Adrenal gland (tissue), 19 donors: ENCODE measurements at places on chromosomes 12 and 14.

- DNase-seq, result no peak
Measured at GRCh38 chr14:34111953-34112352, 161.1 kb upstream of the EGLN3 start.

GRCh38 chr14:24139272-24139934, 2.0 kb downstream of the EMC9 start:
- DNase-seq, result no peak

- no peak for DNase-seq
Measured at GRCh38 chr12:9388379-9388778, 180.2 kb upstream of the PZP start.

- no peak for DNase-seq
Measured at GRCh38 chr12:124036171-124036598, 63.2 kb downstream of the ZNF664 start.

DNA sequence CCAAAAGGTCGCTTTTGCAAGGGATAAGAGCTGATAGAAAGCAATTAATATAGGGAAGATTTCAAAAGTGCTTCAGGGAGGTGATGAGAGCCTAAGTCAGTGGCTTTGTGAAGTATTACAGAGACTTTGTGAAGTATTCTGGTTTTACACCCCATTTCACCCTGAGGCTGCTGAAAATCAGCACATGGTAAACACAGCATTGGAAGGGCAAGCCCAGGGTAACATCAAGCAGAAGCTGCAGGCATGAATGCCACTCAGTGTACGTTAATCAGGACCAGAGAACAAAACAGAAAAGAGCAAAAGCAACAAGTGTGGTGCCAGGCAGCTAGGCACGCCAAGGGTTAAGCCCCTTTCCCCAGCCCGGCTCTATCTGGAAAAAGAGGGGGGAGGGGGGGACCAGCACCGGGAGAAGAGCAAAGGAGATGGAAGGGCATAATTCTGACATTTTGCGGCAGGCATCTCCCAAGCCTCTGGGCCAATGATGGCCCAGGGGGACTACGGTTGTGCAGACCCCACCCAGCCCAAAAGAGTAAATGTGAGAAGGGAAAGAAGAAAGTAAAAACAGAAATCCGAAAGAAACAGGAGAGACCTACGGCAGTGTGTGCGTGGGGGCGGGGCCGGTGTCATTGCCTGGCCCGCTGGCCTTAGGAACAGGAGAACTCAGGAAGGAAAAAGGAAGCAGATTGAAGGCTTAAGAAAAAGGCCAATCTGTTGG, 58.9 kb downstream of the DHRS2 start:
- peak; percentile 33 for DNase-seq

- DNase-seq, result peak; percentile 97
Measured at GRCh38 chr12:114774197-114774596, 90.2 kb upstream of the TBX3 start.

DNA sequence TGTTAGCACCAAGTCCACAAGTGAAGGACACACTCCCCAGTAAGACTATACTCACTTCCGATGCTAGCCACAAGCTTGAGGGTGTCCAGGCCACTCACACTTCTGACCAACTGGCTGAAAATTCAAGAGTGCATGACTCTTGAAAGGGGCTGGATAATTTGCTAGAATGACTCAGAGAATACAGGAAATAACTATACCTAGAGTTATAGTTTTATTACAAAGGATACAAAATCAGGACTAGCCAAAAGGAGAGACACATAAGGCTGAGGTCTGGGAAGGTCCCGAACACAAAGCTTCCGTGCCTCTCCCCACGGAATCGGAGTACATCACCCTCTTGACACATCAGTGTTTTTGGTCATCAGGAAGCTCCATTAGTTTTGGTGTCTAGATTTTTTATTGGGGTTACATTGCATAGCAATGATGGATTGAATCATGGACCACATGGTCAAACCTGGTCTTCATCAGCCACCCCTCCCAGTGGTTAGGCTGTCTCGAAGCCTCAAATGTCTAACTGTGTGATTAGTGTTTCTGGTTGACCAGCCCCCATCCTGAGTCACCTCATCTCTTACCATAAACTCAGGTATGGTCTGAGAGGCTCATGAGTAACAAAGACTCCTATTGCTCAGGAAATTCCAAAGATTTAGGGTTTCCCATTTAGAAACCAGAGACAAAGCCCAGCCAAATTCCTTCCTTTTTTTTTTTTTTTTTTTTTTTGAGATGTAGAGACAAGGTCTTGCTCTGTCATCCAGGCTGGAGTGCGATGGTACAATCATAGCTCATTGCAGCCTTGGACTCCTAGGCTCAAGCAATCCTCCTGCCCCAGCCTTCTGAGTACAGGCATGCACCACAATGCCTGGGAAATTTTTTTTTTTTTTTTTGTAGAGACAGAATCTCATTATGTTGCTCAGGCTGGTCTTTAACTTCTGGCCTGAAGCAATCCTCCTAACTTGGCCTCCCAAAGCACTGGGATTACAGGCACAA, 472.0 kb upstream of the TBX3 start:
- no peak for DNase-seq

- DNase-seq, result no peak
Measured at GRCh38 chr14:81172881-81173280, 47.9 kb downstream of the GTF2A1 start.

DNA sequence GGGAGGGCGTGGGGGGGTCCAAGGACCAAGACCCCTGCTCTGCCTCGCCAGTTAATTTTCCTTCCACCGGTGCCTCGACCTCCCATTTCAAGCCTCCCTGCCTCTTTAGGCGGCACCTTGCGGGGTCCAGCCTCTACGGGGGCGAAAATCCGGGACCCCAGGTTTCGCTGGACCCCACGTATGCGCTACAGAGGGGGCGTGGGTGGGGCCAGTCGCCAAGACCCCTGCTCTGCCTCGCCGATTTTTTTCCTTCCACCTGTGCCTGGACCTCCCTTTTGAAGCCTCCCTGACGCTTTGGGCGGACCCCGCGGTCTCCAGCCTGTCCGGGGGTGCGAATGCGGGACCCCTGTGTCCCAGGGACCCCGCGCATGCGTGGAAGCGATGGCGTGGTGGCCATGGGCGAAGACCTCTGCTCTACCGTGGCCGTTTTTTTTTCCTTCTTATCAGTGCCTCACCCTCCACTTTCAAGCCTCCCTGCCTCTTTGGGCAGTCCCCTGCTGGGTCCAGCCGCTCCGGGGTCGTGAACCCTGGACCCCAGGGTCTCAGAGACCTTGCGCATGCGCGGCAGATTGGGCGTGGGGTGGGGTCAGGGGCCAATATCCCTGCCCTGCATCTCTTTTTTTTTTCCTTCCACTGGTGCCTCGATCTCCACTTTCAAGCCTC, 324.2 kb downstream of the ALG10 start:
- DNase-seq, result no peak

DNA sequence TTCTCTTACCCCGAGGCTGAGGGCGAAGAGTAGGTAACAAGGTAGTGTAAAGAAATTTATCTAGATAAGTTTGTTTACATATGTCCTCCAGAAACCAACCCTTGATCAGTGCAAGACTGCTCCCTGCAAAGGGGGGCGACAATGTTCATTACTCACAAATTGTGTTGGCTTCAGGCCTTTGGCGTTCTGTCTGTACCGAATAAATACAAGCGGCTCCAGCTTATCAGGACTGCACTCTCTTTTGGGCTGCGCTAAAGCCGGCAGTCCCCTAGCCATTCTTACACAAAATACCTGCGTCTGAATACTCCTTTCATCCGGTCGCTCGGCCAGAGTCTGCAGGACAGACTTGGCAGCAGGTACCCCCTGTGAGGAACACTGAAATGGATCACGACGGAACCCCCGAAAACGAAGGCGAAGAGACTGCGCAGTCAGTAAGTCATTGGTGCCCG, 116.4 kb downstream of the PPHLN1 start:
- no peak for DNase-seq

- no peak for DNase-seq
Measured at GRCh38 chr14:72619111-72619571, 274.8 kb downstream of the DPF3 start.

DNA sequence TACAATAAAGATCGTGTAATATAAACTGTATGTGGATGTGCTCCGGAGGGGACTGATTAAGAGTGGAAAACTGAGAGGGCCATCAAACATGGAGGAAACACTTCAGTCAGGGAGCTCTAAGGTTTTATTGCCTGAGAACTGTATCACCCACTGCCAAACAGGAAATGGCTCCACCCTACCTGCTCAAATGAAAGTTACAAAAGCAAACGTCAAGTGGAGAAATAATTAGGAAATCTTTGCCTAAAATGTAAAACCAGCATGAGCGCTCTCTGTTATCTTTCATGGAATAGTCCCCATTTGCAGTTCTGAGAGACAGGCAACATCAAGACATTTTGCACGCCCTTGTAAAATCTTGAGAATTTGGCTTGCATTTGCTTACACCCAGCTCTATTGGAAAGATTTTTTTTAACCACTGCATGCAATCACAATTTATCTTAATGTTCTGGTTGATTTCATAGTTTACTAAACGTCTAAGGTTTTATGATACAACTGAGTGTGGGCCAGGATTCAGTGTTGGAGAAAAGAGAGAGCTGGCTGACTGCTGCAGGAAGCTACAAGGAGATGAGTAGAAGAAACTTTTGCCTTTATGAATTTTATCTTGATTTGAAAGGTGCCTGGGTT, 344.0 kb upstream of the PRICKLE1 start:
- DNase-seq, result no peak

- no peak for DNase-seq
Measured at GRCh38 chr14:86794689-86795088, 1198.3 kb downstream of the GALC start.

GRCh38 chr14:85338895-85339294, 191.0 kb upstream of the FLRT2 start:
- no peak for DNase-seq

DNA sequence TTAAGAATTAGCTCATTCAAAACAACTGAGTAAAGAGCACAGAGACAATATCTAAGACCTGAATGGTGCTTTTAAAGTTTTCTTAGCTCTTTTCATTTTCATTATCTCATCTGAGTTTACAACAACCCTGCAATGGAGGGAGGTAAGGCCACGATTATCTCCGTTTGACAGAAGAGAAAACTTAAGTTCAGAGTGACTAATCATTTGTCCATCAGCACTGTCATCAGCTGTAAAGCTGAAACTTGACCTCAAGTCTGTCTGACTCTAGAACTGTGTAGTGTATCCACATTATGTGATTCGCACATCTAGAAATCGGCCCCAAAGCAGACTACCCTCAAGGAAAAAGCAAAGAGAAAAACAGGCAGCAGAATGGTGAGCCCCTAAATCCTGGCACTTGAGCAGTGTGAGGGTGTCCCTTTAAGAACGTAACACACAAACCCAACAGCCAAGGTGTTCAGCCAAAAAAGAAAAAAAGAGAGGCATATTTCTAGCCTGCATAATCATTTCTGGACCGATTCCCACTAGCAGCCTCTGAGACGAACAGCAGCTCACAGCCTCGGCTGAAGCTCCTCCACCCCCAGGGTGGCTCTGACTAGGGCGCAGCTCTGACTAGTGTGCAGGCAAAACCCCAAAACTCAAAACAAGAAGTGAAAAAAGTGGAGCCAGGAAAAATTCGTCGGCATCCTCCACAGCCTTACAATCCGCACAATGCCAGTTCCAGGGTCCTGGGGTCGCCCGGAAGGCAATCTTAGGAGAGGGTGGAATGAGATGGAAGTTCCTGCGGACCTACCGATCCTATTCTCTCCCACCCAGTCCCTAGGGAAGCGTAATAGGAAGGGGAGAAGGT, 1.6 kb downstream of the STXBP6 start:
- DNase-seq, result no peak

GRCh38 chr12:72289633-72290032, 17.5 kb downstream of the TRHDE start:
- no peak for DNase-seq

- no peak for DNase-seq
Measured at GRCh38 chr14:58735596-58735995, 97.8 kb downstream of the DACT1 start.

DNA sequence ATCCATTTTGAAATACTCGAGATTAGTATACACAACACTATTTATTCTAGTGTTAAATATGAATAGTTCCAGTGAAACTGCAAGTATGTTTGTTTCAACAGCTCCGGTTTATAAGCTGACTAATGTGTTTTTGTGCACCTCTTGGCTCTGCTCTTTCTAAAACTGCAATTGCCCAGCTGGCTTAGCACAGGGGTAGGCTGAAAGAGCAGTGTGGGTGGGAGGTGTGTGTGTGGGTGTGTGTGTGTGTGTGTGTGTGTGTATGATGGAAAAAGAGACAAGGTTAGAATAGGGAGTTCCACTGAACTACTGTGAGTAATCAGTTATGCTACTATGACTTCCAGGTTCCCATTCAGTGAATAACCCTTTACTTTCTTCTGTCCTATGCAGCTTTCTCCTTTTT, 37.8 kb upstream of the DDHD1 start:
- DNase-seq, result no peak

- no peak for DNase-seq
Measured at GRCh38 chr12:84117190-84117589, 795.4 kb downstream of the SLC6A15 start.

- no peak for DNase-seq
Measured at GRCh38 chr12:2479851-2480535, 314.8 kb upstream of the FKBP4 start.
